Activated T-helper 9 cell treated with anti-CD3 and anti-CD28 coated beads, Interleukin-2, amount 50 U/mL, for 16 hours (primary cell): ENCODE measurements at places on chromosomes 5 and 9.

DNA sequence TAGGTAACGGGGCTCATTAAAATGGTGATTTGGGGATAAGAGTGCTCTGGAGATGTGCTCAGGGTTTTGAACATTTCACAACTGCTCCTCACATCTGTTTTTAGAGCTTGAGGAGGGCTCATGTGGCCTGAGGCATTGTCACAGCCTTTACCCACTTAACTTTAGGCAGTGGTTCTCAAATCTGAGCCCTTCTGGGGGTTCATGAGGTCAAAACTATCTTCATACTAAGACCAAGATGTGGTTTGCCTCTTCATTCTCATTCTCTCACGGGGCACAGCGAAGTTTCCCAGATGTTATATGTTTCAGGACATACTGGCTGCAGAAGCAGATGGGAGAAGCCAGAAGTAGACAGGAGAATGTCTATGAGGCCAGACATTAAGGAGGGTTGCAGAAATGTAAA, 38.4 kb downstream of the STXBP1 start:
- no peak for DNase-seq

GRCh38 chr5:72531496-72532190, 24.4 kb upstream of the ZNF366 start:
- no peak for DNase-seq

DNA sequence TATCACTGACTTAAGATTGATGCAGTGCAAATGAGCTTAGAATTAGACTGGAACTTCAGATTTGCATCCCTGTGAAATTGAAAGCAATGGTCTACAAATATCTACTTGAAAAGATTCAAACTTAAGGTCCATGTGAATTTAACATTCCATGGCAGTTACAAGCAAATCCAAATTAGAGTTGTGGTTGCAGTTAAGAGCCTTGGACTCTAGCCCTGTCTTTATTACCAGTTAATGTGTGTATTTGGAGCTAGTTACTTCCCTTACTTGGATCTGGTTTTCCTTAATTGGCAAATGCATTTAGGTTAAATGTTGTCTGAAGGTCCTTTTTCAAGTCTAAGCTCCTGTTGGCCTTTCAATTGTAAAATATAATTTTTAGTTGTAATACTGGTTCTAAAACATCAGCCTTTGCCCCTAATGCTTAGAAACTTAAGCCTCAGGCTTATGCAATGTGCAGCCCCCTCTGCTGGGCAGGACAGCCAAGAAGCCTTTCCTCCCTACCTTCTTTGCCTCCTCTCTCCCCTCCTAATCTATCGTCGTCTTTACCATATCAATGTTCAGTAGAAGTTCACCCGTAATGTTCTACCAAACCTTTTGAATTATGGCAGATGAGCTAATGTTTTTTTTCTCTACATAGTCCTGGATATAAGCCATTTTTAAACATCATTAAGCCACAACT, 59.5 kb downstream of the ERMP1 start:
- DNase-seq = no peak

GRCh38 chr5:377326-377981, 55.9 kb downstream of the AHRR start:
- DNase-seq = no peak

DNA sequence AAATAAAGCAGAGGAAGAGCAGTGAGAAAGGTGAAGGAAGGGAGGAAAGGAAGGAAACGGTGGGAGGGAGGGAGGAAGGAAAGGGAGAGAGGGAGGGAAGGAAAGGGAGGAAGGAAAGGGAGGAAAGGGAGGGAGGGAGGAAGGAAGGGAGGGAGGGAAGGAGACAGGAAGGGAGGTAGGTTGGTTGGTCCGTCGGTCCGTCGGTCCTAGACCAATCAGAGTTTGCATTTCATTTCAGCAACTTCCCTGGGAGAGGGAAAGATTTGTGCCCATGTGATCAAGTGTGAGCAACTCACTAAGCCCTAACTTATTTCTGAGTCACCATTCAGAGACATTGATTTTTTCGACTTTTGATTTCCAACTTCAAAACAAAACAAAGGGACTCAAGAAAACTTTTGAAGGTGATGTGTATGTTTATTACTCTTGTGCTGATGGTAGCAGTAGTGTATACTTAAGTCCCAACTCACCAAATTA, 18.8 kb downstream of the NANS start:
- DNase-seq = no peak

GRCh38 chr5:160312134-160312959, at the start of gene CCNJL:
Gene CCNJL (minus strand): TSS chr5:160312564. CDS start chr5:160311923, 641 bp downstream.
- DNase-seq = no peak

DNA sequence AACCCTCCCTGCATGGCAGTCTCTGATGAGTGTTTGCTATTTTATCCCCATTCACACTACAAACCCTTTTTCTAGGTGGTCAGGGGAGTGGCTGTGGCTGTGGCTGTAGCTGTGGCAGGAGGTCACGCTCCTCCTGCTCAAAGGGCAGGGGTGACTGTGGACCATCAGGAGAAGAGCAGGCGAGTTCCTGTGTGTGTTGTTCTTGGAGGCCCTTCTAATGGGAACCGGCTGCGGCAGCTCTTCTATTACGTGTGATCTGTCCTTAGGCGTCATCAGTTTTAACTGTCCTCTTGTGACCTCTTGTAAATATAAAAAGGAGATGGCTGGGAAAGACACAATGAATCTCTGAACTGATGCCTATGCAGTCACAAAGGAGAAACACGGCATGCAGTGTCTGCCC, 65.1 kb downstream of the ANKH start:
- DNase-seq = no peak

- DNase-seq = no peak
Measured at GRCh38 chr9:114732823-114733222, 50.8 kb upstream of the TEX48 start.

- no peak for DNase-seq
Measured at GRCh38 chr9:3824581-3824980, 298.8 kb upstream of the RFX3 start.

GRCh38 chr5:132020568-132021339, 9.3 kb upstream of the ACSL6 start:
- DNase-seq = no peak

GRCh38 chr5:50646591-50646990, 19.8 kb upstream of the PARP8 start:
- no peak for DNase-seq

DNA sequence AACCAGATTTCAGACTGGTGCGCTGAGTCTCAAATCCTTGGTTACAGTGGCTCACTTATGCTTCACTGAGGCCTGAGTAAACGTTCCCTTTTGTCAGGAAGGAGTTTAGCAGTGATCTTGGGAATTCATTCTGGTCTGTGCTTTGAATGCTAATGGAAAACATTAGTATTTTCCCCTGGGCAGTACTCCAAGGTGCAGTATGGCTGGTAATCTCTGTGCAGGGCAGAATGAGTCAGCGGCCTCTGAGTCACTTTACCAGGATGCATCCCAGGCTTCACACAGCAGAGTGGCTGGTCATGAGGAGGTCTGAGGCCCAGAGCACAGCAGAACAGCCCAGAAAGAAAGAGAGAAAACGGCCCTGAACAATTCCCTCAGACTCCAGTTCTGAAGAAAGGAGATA, 54.0 kb downstream of the PCA3 start:
- DNase-seq = no peak

- DNase-seq = no peak
Measured at GRCh38 chr5:157965989-157966388, 107.0 kb upstream of the CLINT1 start.

- DNase-seq = no peak
Measured at GRCh38 chr5:157476702-157477408, 16.8 kb downstream of the NIPAL4 start.

DNA sequence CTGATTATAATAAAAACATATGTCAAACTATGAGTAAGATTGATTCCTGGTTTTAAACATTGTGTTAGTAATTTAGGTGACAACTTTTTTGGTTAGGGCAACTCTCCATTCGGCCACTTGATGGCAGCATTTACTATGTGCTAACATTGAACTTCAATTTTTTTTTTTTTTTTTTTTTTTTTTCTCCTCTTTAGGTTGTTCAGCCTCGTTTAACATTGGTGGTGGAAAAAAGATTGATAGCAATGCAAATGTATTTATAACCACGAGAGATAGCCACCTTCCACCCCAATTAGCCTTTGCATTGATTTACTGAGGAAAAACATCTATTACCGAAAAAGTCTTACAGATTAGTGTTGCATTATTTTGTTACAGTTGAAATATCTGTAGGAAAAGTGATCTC, 159.1 kb downstream of the CSNK1G3 start:
- no peak for DNase-seq

DNA sequence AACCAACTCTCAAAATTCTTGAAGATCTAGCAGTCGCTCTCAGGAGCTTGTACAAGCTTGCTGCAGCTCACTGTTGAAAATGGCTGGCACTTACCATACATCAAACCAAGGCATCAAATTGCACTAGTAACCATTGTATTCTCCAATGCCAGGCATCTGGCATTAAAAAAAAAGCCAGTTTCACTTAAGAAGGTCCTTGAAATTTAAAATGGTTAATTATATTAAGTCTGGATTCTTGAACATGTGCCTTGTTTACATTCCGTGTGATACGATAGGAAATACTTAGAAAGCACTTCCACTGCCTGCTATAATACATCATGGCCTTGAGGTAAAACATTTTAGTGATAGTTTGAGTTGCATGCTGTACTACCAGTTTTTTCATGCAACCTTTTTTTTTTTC, 300.7 kb downstream of the KDM4C start:
- DNase-seq = no peak

DNA sequence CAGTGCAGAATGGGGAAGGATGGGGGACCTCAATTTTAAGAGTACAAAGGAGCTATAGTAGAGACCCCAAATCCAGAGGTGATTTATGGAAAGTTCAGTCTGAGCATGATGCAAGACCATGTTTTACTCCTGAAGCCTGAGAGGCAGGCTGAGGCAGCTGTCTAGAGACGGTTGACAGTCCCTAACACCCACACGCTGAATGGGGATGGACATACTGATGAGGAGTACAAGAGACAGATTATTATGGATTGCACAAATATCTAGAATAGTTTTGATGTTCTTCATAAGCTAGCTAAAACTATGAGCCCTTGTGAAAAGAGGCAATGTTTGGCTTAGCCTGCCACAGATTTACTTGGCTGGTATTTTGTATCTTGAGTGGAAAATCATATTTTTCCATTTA, 64.5 kb downstream of the PRR16 start:
- no peak for DNase-seq

DNA sequence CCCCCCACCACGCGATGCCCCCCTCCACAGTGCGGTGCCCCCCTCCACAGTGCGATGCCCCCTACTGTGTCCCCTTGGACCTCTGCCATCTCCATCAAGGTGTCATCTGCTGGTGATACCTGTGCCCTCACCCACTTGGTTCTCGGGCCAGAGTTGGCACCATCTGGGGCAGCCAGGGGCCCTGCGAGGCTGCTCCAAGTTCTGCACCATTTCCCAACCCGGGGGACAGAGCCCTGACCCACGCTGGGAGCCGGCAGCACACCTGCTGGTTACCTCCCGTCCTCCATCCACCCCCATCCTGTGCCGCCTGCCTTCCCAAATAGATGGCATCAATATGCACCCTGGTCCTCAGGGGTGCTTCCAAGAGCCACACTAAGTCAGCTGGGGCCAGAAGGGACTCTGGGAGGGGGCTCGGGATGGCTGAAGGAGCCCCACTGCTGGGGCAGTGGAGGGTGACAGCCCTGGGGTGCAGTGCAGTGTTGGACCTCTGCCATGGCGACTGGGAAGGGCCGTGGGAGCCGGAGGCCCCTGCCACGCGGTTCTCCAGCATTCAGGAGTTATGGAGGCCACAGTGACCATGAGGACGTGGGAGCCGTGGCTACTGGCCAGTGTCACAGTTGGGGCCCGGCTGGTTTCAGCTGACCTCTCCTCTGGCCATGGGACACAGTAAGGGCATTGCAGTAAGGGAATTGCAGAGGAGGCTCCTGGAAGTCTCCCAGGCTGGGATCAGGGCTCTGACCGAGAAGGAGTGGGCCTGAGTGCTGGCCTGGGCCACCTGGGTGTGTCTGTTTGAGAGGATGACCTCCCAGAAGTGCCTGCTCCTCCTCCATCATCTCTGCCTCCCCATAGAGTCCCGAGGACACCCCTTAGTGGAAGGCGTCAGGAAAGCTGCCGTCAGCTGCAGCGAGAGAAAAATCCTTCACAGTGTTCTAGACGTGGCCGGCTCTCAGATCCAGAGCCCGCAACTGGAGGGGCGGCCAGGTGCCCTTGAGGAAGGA, 44.2 kb upstream of the NOTCH1 start:
- DNase-seq = no peak

- no peak for DNase-seq
Measured at GRCh38 chr5:84494453-84494852, 109.8 kb upstream of the EDIL3 start.

DNA sequence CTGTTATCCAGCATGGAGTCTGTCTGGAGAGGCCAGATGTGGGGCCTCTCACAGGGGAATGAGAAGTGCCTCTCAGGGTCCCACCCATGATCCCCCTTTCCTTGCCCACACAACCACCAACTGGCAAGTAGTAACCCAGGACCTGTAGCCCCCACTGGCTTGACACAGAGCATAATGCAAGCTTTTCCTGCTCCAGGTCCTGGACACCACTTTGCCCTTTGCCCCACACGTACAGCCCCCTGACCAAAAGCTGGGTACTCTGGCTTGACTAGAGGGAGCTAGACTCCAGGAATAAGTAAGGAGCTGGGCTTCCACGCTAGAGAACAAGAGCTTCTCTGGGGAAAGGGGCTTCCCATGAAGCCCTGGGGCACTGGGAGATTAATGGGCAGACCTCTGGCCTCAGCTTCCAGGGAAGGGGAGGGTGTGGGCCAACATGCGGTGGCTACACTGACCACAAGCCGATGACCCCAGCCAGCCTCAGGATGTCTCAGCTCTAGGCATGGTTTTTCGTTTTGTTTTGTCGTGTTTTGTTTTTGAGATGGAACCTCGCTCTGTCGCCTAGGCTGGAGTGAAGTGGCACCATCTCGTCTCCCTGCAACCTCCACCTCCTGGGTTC, 109.5 kb downstream of the C9orf50 start:
- DNase-seq = no peak

- DNase-seq = peak; percentile 63
Measured at GRCh38 chr9:97038611-97039513, at the start of gene CTSV. Gene CTSV (minus strand): TSS chr9:97039142. CDS start chr9:97038043, 1,099 bp downstream.

DNA sequence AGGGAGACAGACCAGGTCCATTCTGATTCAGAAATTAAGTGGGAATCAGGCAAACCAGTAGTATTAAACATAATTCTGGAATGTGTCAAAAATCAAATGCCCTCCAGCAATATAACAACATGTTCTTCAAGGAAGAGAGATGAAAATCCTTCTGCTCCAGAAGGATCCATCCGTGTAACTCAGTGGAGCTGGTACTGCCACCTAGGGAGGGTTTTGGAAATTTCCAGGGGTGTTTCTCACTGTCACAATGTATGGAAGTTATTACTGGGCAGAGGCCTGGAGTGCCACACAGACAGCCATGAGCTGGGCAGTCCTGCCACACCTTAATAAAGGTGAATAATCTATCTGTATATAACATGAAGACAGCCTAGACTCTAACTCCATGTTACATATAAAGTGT, 87.5 kb downstream of the TTLL11 start:
- no peak for DNase-seq

- DNase-seq = no peak
Measured at GRCh38 chr5:3122985-3123762, 371.7 kb upstream of the IRX2 start.

- DNase-seq = no peak
Measured at GRCh38 chr5:170307575-170308465, 10.2 kb upstream of the LCP2 start.

GRCh38 chr5:67636091-67636490, 439.5 kb upstream of the CD180 start:
- DNase-seq = no peak

GRCh38 chr9:3099646-3100045, 255.8 kb upstream of the PUM3 start:
- no peak for DNase-seq

GRCh38 chr9:120714846-120715388, 647 bp upstream of the MEGF9 start:
- no peak for DNase-seq

- DNase-seq = no peak
Measured at GRCh38 chr9:7402334-7403027, 397.1 kb downstream of the DMAC1 start.
